ENCODE measurements at places on chromosomes 7 and 10.

DNA sequence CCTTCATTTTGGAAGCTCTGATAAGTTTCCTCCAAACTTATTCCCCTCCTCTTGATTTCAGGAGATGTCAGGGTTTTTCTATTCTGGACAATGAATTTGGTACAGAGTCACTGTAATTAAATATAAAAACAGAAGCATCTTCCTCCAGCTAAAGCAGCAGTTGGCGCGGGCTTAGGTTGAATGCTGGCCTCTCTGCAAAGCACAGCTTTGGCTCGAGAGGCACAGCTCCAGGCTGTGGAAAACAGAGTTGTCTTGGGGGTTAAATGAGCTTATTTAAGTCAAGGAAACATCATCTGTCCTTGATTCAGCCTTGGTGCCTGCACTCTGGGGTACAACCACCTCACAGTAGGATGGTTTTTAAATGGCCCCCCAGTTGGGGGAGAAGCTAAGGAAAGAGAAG lies 35.0 kb upstream of the PDCD4 start:
- no peak for DNase-seq

GRCh38 chr7:96670338-96671289 lies 39.0 kb downstream of the SEM1 start:
- no peak for DNase-seq

GRCh38 chr10:82477776-82478175 lies 602.8 kb downstream of the NRG3 start:
- DNase-seq: no peak

DNA sequence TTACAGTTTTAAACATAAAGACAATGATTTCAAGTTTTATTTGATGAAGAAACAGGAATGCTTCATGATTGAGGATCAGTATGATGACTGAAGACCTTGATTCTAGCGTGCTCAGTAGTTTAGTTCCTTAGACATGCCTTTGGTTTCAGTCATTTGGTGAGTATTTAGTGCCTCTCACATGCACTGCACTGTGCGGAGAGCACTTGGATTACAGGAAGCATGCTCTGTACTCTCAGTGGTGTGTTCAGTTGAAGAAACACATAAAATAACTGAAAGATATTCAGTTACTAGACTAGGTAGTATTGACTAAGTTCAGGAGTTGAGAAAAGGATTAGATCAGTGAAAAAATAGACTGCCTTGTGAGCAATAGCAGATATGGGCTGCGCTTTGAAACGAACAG lies 25.5 kb downstream of the RBM17 start:
- DNase-seq: no peak

- no peak for DNase-seq
Measured at GRCh38 chr7:146892151-146892550, 775.5 kb downstream of the CNTNAP2 start.

- no peak for DNase-seq
Measured at GRCh38 chr10:7409732-7410168, 1.1 kb downstream of the SFMBT2 start.

DNA sequence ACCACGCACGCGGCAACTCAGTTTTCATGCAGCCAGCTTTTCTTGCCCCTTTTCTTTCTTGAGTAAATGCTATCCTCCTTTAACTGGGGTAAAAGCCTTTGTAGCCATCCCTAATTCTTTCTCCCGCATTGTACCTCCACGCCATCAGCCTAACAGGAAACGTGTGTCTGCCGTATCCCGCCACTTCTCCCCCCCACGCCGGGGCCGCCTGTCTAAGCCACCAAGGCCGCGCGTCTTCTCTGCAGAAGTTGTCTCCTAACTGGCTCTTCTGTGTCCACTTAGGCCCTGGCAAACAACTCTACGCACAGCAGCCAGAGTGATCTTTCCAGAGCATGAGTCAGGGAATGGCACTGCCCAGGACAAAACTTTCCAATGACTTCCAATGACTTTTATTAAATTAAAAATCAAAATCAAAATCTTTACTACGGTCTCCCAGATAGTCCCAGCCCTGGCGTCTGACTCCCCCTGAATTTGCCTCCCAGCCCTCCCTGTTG lies 74.6 kb downstream of the XRCC2 start:
- DNase-seq: no peak

DNA sequence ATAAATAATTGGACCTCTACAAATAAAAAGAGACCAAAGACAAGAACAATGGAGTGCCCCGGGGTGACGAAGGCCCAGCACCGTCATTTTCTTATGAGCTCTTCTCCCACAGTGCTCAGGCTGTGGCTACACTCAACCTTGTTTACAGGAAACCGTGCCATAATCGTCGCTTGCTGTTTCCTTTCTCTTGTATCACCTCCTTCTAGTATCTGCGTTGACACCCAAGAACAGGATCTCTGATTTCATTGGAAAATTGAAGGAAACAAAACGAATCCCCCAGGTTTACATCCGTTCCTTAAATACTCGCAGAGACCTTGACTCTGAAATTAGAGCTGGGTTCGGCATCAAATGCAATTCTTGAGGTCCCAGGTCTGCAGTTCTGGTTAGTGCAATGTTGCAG lies 1.7 kb upstream of the IGFBP3 start:
- no peak for DNase-seq

DNA sequence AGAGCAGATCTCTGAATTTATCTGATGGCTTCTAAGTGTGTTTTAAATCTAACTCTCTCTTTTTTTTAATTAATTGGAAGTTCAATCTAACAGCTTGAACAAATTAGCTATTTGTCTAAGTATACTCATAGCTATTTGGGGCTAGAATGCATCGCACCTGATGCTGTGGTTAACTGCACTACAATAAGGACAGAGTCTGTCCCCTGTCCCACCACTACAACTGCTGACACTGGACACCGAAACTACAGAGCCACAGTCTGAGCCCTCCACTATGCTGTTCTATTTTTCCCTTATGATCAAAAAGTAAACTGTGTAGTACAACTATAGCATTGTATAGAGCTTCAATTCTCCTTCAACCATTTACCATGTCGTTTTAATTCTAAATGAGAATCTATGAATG lies 89.4 kb upstream of the AHR start:
- DNase-seq: no peak

- no peak for DNase-seq
Measured at GRCh38 chr10:110163192-110163773, 44.1 kb upstream of the MXI1 start.

DNA sequence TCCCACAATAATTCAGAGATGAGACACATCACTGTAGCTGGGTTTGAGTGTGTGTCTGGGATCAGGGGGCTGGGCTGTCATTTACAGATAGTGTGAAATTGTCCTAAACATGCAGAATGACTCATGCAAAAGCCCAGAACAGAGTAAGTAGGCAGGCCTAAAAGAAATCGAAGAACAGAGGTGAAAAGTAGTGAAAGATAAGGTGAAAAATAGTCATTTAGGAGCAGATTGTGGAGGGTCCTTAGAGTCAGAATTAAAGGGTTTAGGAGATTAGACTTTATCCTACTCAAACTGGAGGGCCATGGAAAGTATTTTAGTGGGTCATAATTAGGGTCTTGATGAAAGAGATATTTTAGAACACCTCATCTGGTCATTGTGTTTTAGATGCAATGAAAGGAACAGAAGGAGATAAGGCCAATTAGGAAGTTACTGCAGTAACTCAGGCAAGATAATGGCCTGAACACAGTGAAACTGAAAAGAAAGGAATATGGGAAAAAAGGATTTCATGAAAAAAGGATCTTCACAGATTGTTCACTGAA lies 58.3 kb upstream of the NEBL start:
- DNase-seq: no peak

DNA sequence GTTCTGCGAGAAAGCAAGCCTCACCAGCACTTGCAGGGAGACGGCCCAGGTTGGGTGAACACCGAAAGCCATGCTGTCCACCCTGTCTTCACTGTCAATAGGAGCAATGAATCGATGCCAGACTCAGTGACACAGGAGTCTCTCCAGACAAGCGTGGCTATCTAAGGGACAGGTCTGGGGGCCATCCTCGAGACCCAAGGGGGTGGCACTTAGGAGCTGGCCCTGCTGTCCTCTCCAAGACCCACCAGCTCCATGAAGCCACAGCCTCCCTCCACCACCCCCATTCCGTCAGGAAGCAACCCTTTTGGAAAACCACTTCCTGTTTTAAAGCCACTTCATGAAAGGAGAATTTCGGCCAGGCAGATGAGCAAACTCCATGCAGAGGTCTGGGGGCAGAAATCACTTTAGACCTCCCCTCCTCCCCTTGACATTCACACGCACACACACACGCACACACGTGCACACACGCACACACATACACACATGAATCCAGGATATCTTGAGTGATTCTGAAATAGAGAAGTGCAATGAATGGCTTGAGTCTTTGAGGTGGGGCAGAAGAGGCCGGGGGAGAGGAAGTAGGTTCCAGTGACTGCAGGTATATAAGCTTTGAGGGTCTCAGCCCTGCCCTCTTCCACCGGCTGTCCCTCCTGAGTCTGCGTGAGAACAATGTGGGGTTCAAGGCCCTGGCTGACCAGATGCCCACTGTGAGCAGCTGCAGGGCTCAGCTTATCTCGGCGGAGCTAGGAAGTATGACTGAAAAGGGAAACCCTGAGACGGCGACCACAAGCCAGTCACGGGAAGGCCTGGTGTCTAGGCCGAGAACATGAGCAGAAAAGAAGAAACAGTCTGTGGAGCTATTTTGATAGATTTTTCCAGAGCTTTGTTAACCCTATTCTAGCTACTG lies 25.0 kb downstream of the RGS10 start:
- peak; percentile 59 for DNase-seq
